Left renal cortex interstitium (tissue), 4 donors: ENCODE measurements at places on chromosomes 11 and 22.
A peak's percentile ranks its signal among the peaks of the same experiment; 100 is the strongest.

DNA sequence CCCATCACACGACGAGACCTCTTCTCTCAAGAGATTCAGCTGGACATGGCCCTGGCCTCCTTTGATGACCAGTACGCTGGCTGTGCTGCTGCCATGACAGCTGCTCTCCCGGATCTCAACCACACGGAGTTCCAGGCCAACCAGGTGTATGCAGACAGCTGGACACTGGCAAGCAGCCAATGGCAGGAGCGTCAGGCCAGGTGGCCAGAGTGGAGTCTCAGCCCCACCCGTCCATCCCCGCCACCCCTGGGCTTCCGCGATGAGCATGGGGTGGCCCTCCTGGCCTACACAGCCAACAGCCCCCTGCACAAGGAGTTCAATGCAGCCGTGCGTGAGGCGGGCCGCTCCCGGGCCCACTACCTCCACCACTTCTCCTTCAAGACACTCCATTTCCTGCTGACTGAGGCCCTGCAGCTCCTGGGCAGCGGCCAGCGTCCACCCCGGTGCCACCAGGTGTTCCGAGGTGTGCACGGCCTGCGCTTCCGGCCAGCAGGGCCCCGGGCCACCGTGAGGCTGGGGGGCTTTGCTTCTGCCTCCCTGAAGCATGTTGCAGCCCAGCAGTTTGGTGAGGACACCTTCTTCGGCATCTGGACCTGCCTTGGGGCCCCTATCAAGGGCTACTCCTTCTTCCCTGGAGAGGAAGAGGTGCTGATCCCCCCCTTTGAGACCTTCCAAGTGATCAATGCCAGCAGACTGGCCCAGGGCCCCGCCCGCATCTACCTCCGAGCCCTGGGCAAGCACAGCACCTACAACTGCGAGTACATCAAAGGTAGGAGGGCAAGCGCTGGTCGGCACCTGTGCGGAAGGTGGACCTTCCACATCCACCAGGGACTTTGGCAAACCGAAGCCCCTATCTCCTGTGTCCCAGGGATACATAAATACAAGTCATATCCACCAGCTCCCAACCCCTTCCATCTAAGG, 11.3 kb downstream of the CHRNA10 start:
- no peak for DNase-seq

- DNase-seq: no peak
Measured at GRCh38 chr11:128915149-128915521, 24.0 kb downstream of the KCNJ5 start.

- DNase-seq: no peak
Measured at GRCh38 chr11:33723238-33723881, 12.9 kb downstream of the CD59 start.

GRCh38 chr22:30351226-30351625, 5.5 kb downstream of the SF3A1 start:
- no peak for DNase-seq

GRCh38 chr22:33302049-33302545, 243.9 kb upstream of the SYN3 start:
- peak; percentile 31 for DNase-seq

DNA sequence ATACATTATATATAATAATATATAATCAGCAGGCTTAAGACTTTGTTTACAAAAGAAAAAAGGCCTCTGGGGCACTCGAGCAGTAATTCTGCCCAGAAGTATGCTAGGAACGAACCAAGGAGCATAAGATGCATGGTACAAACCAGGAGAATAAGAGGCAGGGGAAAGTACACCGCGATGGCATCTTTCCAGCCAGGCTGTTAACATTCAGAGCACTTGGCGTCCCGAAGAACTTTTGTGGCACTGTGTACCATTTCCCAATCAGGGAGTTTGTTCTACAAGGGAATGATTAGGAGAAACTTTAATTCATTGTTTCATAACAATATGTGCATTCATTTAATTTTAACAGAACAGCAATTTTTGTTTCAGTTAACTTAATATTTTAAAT, 125.1 kb downstream of the WT1 start:
- DNase-seq: no peak
